ENCODE measurements at places on chromosomes 4 and X.
A peak's percentile ranks its signal among the peaks of the same experiment; 100 is the strongest.

DNA sequence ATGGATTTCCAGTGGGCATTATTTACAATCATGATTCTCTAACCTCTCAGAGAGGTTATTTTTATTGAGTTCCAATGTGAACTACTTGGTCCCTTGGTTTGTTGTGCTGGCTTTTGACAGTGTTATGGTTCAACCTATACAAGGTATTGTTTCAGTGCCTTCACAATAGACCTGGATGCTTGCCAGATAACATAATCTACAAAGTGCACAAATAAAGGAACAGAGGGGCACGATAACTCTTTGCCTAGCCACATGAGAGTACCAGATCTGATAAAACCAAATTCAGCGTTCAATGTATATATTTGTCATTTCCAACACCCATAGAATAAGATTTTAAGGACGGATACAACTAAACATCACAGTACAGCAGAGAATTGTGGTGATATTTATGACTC lies 120.8 kb downstream of the RASL11B start:
- no peak for DNase-seq

GRCh38 chrX:19392703-19393102 lies 49.0 kb downstream of the PDHA1 start:
- no peak for DNase-seq

DNA sequence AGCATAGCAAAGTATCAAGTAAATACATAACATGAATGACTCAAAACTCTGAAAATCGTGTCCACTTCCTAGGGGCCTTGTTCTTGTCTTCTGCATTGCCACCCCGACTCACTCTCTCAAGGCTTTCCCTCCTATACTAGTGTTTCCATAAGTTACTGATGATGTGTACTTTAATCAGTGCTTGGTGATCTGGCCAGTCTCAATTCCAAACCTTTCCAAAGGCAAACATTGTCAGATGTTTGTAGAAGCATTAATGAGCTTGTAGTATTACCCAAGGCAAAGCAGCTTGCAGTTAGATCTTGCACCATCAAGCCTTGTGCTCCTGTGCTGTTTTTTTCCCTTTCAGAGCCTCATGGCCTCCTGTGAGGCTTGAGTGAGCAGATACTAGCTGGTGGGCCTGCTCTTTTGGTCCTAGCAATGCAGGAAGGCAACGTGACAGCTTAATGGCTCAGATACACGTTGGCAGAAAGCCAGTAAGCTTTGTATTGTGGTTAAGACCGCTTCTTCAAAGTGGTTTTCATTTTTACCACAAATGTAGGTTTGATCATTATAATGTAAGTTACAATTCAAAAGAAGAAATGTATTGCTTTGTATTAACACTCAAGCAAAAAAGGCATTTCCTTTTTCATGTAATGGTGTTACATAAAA lies 51.8 kb downstream of the RBPJ start:
- DNase-seq, result peak; percentile 83

- peak; percentile 51 for DNase-seq
These were observed 47.5 kb downstream of the ATG4A start for GRCh38 chrX:108138814-108139702.

DNA sequence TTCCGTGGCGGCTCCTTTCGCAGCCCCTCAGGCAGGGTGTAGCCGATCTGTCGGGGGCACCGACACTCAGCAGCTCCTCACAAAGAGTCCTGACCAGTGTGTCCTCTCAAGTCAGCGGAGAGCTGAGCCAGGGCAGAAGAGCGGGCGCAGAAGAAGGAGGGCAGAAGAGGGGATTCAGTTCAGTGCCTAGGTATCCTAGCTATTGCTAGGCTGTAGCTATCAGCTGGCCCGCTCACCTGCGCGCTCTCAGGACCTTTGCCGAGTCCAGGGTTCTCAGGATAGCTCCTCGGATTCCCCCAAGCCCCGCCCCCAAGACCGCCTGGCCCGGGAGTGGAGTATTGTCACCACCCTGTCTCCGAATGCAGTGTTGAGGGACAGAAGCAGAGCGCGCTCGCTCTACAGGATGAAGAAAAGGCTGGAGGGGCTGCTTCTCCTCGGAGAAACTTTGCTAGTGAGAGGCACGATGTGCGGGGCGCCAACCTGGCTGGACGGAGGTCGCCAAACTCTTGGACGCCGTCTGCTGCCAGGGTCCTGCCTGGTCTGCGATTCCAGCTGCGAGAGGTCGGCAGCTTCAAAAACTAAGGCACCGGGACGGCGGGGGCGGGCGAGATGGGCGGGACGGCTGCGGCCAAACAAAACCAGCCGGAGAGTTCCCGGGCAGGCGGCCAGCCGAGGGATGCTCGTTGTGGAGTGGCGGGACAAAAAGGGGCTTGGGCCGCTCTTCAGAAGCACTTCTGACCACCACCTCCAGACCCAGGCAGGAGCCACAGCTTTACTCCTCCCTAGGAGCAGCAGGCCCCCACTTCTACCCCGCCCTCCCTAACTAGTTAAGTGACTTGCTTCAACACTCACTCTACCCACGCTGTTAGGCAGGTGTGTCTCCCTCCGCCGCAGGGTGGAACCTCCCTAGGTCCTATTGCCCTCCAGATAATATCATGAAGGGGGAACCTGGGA lies at the start of gene XKRX:
XKRX (minus strand) TSS at position 258 of the 954 bp plus-strand sequence. CDS start 613 bp downstream, outside the sequence.
- peak; percentile 49 for DNase-seq

GRCh38 chr4:3256230-3257102 lies 7.5 kb downstream of the MSANTD1 start:
- no peak for DNase-seq

GRCh38 chr4:30461218-30461617 lies 259.0 kb upstream of the PCDH7 start:
- DNase-seq, result no peak

GRCh38 chrX:105462186-105462585 lies 241.7 kb upstream of the TEX13A start:
- DNase-seq, result no peak

All from KBM-7 (cell line).